Eye (tissue), 1 donor: ENCODE measurements at places on chromosomes 1 and 21.

- peak; percentile 64 for DNase-seq
Observed at GRCh38 chr1:234611847-234612351, 1.9 kb upstream of the IRF2BP2 start.

GRCh38 chr1:62263006-62263813 lies 56.0 kb downstream of the KANK4 start:
- no peak for DNase-seq

GRCh38 chr1:237181743-237182317 lies 139.8 kb downstream of the RYR2 start:
- no peak for DNase-seq

GRCh38 chr1:115782571-115783281 lies 14.2 kb upstream of the CASQ2 start:
- DNase-seq, result no peak

DNA sequence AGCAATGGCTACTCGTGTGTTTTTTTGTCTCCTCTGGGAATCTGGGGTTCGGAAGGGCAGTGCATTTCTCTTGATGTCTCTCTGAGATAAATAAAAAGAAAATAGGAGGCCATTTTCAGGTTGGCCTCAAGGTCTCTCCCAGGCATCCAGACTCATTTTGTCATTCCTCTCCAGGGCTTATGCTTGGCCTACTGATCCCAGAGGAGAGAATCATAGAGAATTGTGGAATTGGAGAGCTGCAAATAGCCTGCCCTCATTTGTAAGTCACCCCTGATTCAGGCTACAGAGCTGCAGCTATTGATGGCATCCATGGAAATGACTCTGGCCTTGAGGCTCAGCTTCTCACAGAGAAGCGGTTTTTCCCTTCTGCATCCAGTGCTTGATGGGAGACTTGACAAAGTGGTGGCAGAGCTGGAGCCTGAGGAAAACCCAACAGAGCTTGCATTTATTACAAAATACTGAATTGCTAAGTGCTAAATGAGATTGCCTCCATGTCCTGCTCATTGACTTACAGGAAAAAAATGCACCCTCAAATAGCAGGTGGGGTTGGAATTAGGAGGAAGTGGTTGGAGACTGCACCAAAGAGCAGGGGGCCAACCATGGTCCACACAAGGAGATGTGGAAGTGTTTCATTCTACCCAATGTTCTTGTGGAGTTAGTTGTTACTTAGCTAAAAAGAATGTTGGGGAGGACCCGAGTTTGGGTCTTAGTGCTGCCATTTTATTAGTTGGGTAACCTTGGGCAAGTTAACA lies 140.4 kb downstream of the S1PR1 start:
- no peak for DNase-seq

GRCh38 chr1:183467687-183468086 lies 4.6 kb upstream of the SMG7 start:
- no peak for DNase-seq

DNA sequence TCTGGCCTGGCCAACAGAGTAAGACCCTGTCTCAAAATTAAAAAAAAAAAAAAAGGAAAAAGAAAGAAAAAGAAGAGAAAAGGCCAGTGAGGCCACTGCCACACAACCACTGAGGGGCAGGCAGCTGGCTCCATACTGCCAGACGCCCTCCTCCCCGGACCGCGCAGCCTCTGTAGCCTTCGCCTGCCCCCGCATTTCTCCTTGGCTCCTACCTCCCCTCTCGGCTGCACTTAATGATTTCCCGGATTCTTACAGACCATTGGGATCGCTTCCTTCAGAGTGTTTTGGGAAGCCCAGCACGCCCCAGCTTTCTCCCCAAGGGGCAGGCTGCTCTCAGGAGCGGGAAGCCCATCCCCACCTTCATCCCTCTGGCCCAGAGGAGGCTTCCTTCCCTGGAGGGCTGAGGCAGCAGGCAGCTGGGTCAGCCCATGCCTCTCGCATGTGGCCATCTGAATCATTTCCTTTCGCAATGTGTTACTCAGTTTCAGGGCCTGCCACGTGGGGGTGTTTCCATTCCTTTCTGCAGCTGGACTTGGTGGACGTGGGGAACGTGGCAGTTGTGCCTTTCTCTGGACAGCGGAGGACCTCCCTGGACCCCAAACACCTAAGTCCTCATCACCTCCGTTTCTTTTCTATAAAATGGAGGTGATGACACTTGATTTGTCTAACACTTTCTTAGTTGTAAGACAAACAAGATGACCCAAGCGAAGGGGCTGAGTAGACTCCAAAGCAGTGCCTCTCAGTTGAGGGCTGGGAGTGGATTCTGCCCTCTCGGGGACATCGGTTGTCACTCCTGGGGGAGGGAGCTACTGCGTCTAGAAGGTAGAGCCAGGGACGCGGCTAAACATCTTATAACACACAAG lies 2.3 kb downstream of the SLC2A5 start:
- no peak for DNase-seq

GRCh38 chr1:46687093-46687659 lies 15.5 kb downstream of the TEX38 start:
- DNase-seq, result peak; percentile 52

DNA sequence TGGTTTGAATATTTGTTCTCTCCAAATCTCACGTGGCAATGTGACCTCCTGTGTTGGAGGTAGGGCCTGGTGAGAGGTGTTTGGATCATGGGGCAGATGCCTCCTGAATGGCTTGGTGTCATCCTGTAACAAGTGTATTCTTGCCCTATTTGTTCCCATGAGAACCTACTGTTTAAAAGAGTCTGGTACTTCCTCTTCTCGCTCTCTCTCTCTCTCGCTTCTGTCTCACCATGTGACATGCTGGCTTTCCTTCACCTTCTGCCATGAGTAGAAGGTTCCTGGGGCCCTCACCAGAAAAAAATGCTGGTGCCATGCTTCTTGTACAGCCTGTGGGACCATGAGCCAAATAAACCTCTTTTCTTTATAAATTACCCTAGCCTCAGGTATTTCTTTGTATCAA lies 8.4 kb upstream of the PAXBP1 start:
- no peak for DNase-seq

DNA sequence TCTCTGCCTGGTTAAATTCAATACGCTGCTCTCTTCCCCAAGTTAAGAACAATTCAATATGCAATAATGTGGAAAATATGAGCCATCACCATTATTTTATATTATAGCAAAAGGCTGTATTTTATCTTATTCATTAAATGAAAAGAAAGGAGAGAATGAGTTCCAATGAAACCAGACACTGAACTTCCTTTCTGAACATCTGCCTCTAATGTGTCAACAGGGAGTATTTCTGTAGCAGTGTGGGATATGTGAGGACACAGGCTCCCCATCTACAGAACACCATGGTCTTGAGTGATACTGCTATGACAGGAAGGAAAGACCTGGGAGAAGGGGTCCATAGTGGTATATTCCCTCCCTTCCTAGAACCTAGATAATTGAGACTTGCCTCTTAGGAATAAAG lies 46.3 kb downstream of the CASQ2 start:
- DNase-seq, result no peak

DNA sequence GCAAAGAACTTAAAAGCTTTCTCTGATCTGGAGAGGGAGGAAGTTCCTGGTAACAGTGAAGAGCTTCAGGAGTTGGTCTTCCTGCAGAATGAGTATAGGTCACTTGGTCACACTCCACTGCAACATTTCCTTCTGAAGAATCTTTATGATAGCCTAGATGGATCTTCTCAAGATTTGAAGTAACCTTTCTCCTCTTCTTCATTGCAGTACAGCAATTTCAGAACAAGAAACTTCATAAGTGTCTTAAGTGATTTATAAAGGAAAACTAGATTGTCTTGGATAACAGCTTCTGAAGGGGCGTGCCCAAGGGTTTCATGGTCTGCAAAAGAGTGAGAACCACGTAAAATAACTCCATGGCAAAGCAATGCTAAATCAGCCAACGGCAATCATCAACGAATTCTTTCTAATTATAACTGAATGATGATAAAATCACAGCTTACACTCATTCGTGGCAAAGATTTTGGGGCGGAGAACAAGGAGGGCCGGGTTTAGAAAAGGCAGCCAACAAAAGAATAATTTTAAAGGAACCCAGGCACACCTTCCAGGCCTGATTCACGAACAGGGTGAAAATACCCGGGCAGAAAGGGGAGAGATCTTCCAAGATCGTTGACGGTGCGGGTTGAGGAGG lies 53.9 kb upstream of the ASPM start:
- DNase-seq, result peak; percentile 79

DNA sequence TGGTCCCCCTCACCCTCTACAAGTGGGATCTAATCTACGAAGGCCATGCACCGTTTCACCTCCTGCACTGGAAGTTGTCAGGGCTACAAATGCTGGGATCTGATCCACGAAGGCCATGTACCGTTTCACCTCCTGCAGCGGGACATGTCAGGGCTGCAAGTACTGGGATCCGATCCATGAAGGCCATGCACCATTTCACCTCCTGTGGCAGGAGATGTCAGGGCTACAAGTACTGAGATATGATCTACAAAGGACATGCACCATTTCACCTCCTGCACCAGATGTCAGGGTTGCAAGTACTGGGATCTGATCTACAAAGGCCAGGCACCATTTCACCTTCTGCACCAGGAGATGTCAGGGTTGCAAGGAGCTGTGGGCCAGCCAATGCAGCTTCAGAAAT lies 7.0 kb downstream of the ALDH4A1 start:
- no peak for DNase-seq

- no peak for DNase-seq
Observed at GRCh38 chr1:77704736-77705135, 22.3 kb upstream of the ZZZ3 start.

- DNase-seq, result no peak
Observed at GRCh38 chr1:225428881-225429455, 1.1 kb upstream of the LBR start.

- no peak for DNase-seq
Observed at GRCh38 chr1:207857447-207857846, 53.5 kb downstream of the CD34 start.

- DNase-seq, result no peak
Observed at GRCh38 chr21:27423906-27424595, 457.2 kb upstream of the ADAMTS5 start.

- no peak for DNase-seq
Observed at GRCh38 chr1:210447456-210448057, 118.9 kb downstream of the HHAT start.

DNA sequence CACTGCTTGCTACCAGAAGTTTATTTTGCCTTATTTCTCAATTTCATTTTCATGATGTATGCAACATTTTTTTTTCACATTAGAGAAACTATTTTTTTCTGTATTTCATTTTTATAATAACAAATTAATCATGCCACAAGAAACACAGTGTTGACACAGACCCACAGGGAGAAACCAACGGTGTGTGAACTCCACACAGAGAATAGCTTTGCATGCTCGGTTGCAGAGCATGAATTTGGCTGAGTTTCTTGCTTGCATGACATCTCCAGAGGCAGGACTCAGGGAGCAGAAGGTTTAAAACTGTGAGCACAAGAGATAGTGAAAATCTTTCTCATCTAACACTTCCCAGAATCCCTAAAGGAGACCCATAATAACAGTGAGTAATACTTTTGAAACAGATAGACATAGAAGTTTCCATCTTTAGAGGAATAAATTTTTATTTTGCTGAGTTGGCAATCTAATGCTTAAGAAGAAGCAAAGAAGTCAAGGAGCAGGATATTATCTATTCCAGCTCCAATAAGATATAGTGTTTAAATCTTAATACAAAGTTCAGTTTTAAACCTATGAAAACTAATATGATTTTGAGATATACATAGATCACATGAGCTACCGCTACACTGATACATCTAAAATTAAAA lies 890.9 kb downstream of the MRPL39 start:
- DNase-seq, result peak; percentile 60

GRCh38 chr1:202046748-202047708 lies 36.6 kb downstream of the ELF3 start:
- no peak for DNase-seq
